ENCODE measurements at places on chromosomes 11 and 22. TPM values are rescaled to one million over a fixed set of nuclear protein-coding genes. Genes with fewer than 3 reads are reported as not detected.

DNA sequence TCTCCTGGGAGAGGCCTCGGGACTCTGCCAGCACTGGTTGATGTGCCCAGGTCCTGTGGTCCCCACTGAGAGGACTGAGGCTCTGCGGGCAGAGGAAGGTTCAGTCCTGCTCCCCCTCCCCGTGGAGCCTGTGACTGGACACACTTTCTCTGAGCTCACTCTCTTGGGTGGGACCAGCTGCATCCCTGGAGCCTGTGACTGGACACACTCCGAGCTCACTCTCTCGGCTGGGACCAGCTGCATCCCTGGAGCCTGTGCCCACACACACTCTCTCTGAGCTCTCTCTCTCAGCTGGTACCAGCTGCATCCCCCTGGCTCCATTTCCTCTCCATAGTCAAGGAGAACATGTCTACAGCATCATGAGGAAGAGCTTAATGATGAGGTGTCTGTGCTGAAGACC, 39.5 kb downstream of the TOLLIP start:
- no peaks in the 10 kb centered on the region for H3K36me3 ChIP-seq
- H3K4me1 ChIP-seq = peaks cover under 1% of the 10 kb centered on the region
- H3K27me3 ChIP-seq = no peaks in the 10 kb centered on the region

DNA sequence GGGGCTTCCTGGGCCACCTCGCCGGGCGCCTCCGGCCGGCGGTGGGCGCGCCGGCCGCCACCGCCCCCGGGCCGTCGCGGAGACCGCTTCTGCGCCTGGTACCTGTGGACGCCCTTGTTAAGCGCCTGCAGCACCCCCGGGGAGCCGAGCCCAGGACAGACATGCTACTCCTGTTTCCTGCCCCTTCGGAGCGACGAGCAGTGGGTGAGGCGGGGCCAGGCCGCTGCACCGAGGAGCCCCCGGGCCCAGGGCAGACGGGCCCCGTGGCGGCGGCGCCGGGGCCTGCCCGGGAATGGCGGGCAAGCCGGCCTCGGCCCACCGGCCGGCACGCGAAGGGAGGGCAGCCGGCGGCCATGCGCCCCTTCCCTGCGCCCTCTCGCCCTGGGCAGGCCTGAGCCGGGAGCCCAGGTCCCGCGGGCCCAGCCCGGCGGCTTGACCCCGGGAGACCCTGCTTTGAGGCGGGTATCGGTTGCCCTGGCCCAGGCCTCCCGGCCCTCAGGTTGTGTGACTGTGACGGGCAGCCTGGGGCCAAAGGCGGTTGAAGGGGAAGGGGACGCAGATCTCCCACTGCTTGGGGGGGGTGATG, 789 bp upstream of the KDM2A start:
- peak overlapping the region; percentile 75 for H3K27ac ChIP-seq
- H3K27me3 ChIP-seq = no peaks in the 10 kb centered on the region
- H3K36me3 ChIP-seq = no peaks in the 10 kb centered on the region
- DNase-seq = peak; percentile 53

DNA sequence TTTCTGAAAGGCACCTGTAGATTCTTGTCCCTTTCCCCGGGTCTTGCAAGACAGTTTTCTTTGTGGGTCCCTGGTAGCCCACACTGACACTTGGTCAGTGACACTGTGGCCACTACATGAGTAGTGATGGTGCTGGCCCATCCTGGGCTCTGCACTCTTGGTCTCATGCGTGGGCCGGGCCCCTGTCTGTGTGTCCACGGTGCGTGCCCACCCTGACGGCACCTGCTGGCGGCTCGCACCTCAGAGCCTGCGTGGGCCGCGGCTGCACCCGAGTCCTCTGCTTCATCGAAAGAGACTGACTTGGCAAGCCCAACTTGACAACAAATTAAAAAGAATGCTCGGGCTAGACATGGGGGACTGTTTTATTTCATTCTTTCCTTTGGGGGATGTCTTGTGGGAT, 37.5 kb downstream of the ADAMTS15 start:
- H3K27ac ChIP-seq = no peak overlapping the region
- H3K36me3 ChIP-seq = no peaks in the 10 kb centered on the region
- H3K27me3 ChIP-seq = no peaks in the 10 kb centered on the region
- DNase-seq = no peak

SAA2 gene
- not detected for total RNA-seq

DMC1 gene
- 0.73 TPM for total RNA-seq

Measured in naive thymus-derived CD8-positive, alpha-beta T cell (primary cell).